ENCODE measurements at places on chromosomes 16 and 17.

DNA sequence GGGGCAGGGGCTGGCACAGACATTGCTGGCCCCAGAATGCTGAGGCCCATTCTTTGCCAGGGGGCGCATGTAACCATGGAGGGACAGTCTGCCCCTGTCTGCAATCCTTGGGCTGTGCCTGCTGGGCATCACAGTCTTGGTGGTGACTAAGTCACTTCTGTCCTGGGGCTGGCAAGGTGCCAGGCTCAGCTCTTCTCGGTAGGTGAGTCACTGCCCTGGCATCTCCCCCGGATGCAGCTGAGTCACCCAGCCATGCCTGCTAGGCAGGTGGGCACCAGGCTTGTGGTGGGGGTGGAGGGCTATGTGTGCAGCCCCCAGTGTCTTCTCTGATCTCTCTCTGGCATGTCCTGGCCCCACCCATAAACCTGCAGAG lies 5.6 kb downstream of the RARA start:
- DNase-seq, result no peak

DNA sequence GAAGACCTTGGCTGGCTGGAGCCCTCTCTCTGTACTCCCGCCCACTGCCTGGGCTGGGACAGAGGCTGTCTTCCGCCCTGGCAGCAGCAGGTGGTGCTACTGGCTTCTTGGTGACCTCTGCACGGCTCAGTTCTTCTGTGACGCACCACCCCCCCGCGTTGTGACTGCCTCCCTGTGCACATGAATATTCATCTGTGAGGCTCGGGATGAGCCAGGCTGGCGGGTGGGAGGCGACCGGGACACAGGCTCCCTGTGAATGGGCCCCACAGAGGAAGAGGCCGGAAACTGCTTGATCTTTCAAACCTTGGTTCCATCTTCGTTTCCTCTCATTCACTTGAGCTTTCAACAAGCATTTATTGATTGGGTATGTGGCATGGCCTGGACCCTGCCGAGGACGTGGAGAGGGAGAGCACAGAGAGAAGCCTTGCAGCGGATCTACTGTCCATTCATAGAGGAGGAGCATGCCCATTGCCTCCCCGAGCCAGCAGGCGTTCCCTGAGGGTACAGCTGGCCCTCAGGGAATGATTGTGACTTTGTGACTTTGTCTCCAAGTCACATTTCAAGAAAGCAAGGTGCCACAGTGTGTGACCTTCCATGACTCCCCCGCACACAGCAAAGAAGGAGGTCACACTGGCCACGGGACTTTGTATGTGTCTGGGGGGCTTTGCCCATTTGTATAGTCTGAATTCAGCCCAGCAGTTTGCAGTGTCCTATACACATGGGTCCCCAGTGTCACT lies 45.0 kb downstream of the B9D1 start:
- peak; percentile 60 for DNase-seq

DNA sequence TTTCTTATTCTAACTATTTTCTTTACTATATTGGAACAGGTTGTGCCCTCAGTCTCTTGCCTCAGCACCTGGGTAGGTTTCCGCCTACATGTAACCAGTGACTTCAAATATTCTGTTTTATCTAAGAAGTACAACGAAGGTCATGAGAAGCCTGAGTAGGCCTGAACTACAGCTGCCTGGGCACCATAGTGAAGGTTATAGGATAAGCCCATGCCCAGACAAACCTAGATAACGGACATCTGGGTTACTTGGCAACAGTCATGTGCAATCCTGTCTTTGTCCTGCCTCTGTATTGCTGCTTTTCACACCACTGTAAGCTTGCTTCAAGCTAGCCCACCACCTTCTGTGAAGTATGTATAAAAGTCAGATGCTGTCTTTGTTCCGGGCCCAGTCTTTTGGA lies 25.4 kb upstream of the ARL4D start:
- no peak for DNase-seq

GRCh38 chr17:16419929-16420271 lies 4.5 kb downstream of the TRPV2 start:
- no peak for DNase-seq

DNA sequence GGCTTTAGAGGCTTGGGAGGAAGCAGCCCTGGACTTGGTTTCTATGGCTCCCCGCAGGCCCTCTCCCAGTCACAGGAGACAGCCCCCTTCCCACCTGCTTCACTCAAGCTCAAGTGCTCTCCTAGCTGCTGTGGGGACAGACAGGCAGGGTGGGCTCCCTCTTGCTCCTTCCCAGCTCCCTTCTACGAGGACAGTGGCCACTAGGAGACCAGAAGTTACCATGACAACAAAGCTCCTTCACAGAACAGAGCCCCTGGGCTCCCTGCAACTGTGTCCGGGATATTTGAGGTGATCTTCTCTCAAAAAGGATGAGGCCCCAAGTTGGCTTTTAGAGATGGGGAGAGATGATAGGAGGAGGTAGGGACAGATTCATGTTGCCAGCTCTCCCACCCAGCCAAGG lies 116.3 kb downstream of the AMFR start:
- no peak for DNase-seq

GRCh38 chr17:50519141-50519834 lies 11.0 kb downstream of the MYCBPAP start:
- no peak for DNase-seq

GRCh38 chr17:7440834-7441195 lies 1.5 kb downstream of the FGF11 start:
- DNase-seq, result peak; percentile 25

- no peak for DNase-seq
Observed at GRCh38 chr17:74843352-74843627, 16.4 kb downstream of the GRIN2C start.

GRCh38 chr16:70759666-70760065 lies 41.3 kb downstream of the VAC14 start:
- DNase-seq, result no peak

GRCh38 chr17:34437188-34437587 lies 74.2 kb upstream of the CCL1 start:
- DNase-seq, result no peak

DNA sequence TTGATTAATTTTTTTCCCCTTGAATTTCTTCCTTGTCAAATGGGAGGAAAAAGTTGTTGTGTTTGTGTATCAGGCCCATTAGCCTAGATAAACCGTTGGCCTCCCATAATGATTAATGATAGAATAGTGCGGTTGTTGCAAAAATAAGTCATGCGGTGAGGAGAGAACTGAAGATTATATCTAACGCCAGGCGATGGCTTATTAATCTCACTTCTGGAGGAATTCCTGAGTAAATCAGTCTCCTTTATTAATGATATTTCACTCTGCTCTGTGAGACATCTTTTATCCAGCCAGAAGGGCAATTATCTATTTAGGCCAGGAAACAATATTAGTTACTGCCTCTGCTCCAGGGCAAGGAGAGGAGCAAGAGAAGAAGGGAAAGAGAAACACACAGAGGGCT lies 107.3 kb downstream of the IRX5 start:
- no peak for DNase-seq

- DNase-seq, result no peak
Observed at GRCh38 chr16:4767872-4768548, 1.0 kb upstream of the ZNF500 start.

GRCh38 chr16:83473926-83474650 lies 333.7 kb upstream of the HSBP1 start:
- no peak for DNase-seq

- DNase-seq, result no peak
Observed at GRCh38 chr17:79026376-79027273, 2.7 kb downstream of the C1QTNF1 start.

GRCh38 chr16:54142787-54143186 lies 143.8 kb downstream of the IRX3 start:
- DNase-seq, result no peak

GRCh38 chr17:2335726-2336214 lies 487 bp downstream of the TSR1 start:
- DNase-seq, result peak; percentile 32

DNA sequence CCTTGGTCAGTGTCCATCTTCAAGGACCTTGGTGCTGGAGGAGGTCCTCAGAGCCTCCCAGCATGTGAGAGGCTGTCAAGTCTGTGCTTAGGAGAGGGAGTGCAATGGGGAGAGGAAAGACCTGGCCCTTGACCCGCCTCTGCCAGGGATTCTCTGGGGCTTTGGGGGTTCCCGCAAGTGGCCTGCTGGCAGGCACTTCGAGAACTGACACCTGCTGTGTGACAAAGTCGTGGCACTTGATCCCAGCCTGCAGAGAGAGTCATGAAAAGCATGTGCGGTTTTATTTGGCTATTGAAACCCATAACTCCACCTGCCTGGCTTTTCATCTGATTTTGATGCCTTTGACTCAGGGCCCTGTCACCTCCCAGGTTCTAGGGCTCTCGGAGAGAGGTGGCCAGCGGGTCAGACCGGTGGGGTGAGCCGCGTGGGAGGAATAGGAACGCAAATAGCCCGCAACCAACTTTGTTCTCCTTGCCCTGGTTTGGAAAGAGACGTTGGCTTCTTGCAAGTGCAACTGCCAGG lies 42.8 kb upstream of the GSE1 start:
- no peak for DNase-seq

- DNase-seq, result no peak
Observed at GRCh38 chr17:67831268-67831667, 6.0 kb downstream of the BPTF start.

DNA sequence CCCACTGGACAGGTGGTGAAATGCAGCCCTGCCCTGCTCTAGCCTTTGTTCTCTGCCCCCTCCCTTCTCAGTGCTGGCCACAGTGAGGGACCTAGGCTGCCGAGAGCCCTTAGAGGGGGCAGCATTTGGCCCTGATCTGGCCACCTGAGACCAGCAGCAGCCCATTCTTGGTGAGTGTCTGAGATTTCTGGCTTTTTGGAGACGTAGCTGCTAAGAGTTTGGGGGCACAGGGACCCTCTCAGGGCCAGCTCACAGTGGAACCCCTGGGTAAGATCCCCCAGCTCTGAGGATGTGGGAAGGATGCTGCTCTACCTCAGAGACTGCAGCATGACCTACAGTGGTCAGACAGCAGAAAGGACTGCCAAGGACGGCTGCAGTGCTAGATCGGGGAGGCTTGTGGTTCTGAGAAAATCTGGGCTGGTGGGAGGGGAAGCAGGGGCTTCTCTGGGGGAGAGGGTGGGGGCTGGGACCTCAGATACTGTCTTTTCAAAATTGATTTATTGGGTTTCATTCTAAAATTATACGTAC lies 13.3 kb downstream of the GRB7 start:
- DNase-seq, result no peak

- DNase-seq, result peak; percentile 74
Observed at GRCh38 chr17:17783116-17783824, 53.5 kb downstream of the SREBF1 start.

DNA sequence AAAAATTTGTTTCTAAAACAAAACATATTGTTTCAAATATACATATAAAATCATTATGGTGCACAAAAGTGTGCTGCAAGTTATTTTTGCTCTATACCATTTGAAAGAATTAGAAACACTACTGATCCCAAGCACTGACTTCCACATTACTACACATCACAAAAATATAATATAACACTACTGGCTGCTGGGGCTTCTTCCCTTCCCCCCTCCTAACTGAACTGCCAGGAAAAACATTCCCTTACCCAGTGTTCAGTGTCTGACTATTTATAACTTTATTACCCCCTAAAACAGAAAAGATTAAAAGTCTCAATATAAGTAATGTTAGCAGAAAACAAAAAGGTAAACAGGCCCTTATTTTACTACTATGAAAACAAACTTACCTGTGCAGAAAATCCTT lies 36.9 kb downstream of the GPATCH8 start:
- DNase-seq, result no peak

DNA sequence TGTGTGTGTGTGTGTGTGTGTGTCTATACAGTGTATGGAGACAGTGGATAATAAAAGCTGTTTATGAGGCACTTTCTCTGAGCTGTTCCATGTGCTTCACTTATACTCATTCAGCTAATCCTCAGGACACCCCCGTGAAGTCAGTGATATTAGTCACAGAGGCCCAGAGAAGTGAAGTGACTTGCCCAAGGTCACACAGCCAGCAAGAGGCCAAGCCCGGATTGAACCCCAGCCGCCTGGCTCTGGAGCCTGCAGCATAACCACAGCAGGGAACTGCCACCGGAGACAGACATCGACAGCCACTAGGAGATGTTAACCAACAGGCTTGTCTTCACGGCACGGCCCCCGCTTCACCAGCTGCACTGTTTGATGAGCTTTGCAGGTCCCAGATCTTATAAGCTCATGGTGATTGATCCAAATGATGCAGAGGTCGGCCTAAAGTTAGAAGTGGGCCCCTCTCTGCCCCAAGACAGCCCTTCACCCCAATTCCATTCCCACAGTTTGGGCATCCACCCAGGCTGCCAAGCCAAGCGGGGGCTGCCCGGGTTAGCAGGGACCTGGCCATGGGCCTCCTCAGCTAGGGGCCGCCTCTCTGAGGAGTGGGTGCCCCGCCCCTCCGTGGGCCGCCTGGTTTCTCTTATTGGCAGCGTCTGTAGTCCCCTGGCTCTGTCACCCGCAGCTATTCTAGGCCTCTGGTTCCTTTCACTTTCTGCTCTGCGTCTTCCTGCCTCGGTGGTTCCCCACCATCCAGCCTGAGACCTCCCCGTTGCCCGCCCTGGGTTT lies 30.9 kb downstream of the SOCS1 start:
- no peak for DNase-seq

GRCh38 chr16:86519649-86520316 lies 9.5 kb downstream of the FOXF1 start:
- peak; percentile 26 for DNase-seq

GRCh38 chr16:52578007-52578828 lies 31.3 kb upstream of the TOX3 start:
- DNase-seq, result no peak

GRCh38 chr17:46143827-46144236 lies 49.4 kb downstream of the KANSL1 start:
- no peak for DNase-seq

- DNase-seq, result no peak
Observed at GRCh38 chr17:42895185-42895555, 5.4 kb upstream of the G6PC1 start.

- no peak for DNase-seq
Observed at GRCh38 chr17:47834756-47835155, 3.3 kb downstream of the LRRC46 start.

- DNase-seq, result no peak
Observed at GRCh38 chr17:27455236-27455913, 873 bp upstream of the KSR1 start.

DNA sequence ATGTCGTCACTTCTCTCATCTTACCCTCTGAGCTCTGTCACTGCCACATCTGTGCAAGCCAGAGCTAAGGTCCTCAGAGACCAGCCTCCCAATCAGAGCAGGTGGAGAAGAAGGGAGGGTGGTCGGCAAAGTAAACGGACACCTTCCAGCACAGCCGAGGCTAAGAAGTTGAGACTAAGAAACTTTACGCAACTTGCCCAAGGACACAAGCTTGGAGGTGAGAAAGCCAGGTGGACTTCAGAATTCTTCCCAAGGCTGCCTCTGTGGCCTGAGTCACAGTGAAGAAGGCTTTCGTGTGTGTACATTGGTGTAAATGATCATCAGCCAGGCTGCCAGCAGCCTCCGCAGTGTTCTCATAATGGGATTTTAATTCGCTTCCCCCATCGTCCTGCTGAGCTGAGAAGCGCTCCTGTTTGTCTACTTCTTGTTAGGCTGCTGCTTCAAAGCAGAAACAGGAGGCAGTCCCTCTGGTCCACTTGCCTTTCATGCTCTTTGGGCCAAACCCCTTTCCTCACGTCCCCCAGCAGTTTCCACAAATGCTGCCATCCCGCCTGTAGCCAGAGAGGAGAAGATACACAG lies 125.0 kb upstream of the RPL38 start:
- no peak for DNase-seq
